CD8-positive, alpha-beta memory T cell (primary cell): ENCODE measurements at places on chromosomes 11 and 22.

- no peak for DNase-seq
Measured at GRCh38 chr11:3221408-3222002, 2.9 kb upstream of the MRGPRG start.

DNA sequence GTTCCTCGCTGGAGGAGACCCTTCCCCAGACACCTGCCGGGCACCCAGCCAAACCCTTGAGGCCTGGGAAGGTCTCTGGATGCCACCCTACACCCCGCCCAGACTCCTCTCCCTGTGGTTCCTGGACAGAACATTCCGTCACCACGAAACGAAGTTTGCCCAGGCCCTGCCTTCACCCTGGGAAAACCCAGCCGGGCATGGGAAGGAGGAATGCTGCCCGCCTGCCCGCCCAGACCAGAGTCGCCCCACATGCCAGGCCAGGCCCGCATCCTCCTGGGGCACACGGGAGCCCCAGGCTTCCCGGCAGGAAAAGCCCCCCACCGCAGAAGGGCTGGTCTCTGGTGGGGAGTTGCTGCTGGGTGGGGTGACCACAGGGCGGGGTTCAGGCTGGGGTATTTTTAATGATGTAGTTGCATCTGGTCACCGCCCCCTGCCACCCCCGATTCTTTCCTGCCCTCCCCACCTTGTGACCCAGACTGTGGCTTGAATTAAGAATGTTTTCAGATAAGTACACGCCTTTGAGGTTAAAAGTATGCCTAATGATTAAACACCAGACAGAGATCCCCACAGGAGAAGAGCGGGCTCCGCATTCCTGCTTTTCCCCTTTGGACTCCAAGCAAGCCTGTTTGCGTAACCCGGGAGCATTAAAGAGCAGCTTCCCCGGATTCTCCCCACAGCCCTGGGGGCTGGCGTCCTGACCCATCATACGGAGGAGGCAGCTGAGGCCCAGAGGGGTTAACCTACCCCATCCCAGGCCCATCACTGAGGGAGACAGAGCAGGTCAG is 44.6 kb upstream of the PPARA start:
- no peak for DNase-seq

DNA sequence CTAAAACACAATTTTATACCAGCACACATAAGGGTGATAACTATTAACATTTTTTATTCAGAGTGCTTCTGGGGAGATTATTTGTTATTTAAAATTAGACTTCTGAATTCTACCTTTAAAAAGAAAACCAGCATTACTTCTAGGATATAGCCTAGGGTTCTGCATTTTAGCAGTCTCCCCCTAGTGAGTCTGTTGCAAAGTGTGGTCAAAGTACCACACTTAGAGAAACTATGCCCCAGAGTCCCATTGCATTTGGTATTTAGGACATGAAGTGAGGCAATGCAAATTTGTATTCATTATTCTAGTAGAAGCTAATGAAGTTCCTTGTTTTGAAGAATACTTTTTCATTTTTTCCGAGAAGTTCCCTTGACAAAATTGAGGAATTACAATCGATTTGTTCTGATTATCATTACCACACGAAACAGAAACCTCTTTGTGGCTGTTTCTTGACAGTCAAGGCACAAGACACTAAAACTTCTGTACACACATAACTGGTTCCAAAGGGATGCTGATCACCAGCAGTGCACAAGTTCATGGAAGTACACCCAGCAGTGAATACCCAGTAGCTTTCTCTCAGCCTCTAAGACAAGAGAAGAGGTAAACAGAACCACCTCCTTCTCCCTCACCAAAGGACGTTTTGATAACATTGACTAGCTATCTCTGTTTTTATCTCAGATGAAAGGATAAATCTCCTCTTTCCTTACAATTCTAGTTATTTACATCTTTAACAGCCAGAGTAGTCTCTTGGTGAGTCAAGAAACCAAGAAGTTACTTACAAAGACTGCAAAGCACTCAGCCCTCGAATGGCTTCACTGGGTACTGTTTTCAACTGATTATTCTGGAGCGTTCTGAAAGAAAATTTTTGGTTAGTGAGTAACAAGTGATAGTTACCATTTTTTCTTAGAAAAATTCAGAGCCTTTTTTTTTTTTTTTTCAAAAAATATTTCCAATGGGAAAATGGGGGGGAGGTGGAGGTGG is 27.6 kb upstream of the CCDC34 start:
- DNase-seq: no peak

- no peak for DNase-seq
Measured at GRCh38 chr11:70225681-70226177, 22.6 kb downstream of the FADD start.

DNA sequence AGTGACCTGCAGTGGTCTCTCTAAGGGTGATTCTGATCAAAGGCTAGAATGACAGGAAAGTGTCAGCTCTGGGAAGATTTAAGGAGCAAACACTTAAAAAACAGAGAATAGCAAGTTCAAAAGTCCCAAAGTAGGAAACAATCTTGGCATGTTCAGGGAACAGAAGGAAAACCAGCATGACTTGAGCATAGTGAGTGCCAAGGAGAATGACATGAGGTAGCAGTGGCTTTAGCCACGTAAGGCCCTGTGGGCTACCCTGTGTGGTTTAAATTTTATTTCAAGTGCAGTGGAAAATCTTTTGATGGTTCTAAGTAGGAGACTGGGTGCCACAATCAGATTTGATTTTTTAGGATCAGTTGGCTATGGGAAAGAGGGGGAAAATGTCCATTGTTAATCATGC is 149.4 kb downstream of the WNT11 start:
- DNase-seq: no peak

DNA sequence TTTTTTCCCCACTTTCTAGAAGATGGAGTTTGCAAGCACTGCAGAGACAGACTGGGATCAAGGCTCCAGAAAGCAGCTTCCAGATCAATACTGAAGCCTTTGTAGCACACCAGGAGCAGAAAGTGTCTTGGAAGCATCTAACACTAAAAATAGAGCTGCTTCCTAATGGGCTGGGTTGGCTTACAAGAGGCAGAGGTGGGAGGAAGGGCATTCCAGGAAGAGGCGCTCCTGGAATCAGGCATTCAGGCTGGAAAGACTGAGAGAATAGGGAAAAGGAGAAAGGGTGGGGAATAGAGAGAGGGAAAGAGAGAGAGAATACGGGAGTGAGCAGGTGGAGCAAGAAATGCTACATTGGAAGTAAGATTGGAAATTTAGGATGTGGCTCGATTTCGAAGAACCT is 395.9 kb downstream of the OPCML start:
- no peak for DNase-seq

DNA sequence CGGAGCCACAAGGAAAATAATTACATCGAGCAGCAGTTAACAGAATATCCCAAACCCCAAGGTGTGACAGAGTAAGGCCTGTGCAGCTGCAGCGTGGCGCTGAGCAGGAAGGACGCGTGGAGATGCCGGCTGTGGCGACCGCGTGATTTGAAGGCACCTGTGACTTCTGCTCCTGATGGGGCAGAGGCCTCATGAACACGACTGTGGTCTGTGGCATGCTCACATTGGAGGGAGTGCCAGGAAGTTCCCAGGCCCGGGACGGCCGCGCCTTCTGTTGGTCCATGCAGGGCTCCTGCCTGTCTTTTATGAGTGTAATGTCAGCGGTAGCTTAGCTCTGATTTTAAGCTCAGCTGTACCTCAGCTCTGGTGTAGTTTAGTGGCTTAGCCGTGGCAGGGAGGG is 50.4 kb downstream of the TPCN2 start:
- no peak for DNase-seq

- DNase-seq: no peak
Measured at GRCh38 chr11:66007201-66007634, 4.6 kb upstream of the CST6 start.

DNA sequence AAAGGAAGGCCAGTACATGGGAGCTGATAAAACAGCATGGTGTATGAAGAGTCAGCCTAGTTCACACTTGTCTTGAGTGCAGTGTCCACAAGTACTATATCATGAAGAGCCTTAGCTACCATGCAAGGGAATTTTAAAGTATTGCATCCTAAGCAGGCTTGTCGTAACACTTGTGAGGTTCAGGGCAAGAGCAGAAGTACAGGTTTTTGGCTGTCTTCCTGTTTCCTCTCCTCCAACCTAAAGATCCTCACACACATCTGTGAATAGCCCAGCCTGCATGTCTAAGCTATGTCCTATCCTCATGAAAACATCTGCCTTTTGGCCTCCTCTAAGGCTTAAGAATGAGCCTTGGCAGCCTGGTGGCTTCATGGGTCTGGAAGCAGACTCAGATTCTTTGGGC is 34.6 kb upstream of the TMEM123 start:
- no peak for DNase-seq
